ENCODE measurements at places on chromosomes 3 and 15. TPM values are rescaled to one million over a fixed set of nuclear protein-coding genes. Genes with fewer than 3 reads are reported as not detected.

MYEF2 gene
- 7.0 TPM for total RNA-seq

GATA2 gene
- total RNA-seq: 12.6 TPM

TUSC7 gene
- not detected for total RNA-seq

REC114 gene
- total RNA-seq: not detected

TICRR gene
- 5.0 TPM for total RNA-seq

GOLGA8S gene
- not detected for total RNA-seq

TM4SF1 gene
- total RNA-seq: 1,541 TPM

PLCB2 gene
- total RNA-seq: 0.16 TPM

TCF12 gene
- total RNA-seq: 124 TPM

C3orf33 gene
- 0.65 TPM for total RNA-seq

OR5K4 gene
- not detected for total RNA-seq

KLHL25 gene
- 7.2 TPM for total RNA-seq

TEX55 gene
- total RNA-seq: not detected

EPHB1 gene
- total RNA-seq: 14.5 TPM

XCR1 gene
- total RNA-seq: not detected

THBS1 gene
- total RNA-seq: 2,994 TPM

PRSS50 gene
- not detected for total RNA-seq

RHCG gene
- under 0.01 TPM for total RNA-seq

STRIT1 gene
- not detected for total RNA-seq

FSTL1 gene
- 222 TPM for total RNA-seq

KNL1 gene
- 16.5 TPM for total RNA-seq

LINGO1 gene
- not detected for total RNA-seq

Measured in bladder microvascular endothelial cell (primary cell).